ENCODE measurements at places on chromosomes 12 and 14.

GRCh38 chr14:104688505-104689108, 811 bp upstream of the INF2 start:
- DNase-seq, result no peak

GRCh38 chr12:45774508-45775162, 45.1 kb downstream of the ARID2 start:
- no peak for DNase-seq

GRCh38 chr12:108253540-108253939, 85.6 kb downstream of the CMKLR1 start:
- DNase-seq, result no peak

GRCh38 chr14:36942522-36943245, 229.7 kb downstream of the SLC25A21 start:
- no peak for DNase-seq

- no peak for DNase-seq
Observed at GRCh38 chr12:131851741-131852550, 23.8 kb downstream of the MMP17 start.

- no peak for DNase-seq
Observed at GRCh38 chr12:87923361-87923760, 105.8 kb downstream of the C12orf50 start.

- DNase-seq, result no peak
Observed at GRCh38 chr14:86124328-86124727, 594.4 kb downstream of the FLRT2 start.

DNA sequence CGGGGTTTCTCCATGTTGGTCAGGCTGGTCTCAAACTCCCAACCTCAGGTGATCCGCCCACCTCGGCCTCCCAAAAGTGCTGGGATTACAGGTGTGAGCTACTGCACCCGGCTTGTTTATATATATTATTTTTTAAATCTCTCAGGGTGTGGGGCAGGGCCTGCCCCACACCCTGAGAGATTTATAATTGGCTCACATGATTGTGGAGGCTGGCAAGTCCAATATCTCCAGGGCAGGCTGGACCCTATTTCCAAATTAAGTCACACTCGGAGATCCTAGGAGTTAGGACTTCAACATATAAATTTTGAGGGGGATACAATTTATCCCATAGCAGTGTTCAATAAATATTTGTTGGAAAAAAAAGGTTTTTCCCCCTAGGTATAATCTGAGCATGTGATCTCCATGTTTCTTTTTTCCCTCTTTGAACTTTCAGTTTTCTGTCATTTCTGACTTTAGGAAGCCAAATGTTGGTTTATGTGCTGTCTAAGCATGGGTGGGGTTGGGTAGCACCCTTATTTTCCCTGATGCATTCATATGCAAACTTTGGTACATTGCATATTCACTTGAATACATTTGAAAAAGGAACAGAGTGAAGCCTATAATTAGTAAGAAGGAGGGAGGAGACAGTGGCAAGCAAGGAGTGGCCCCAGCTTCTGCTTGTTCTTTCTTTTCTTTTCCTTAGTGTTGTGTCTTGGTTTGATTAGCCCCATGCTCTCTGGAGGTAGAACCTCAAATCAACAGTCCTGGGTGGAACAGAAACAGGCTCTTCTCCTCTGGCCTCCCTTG, 8.7 kb upstream of the A2ML1 start:
- DNase-seq, result no peak

DNA sequence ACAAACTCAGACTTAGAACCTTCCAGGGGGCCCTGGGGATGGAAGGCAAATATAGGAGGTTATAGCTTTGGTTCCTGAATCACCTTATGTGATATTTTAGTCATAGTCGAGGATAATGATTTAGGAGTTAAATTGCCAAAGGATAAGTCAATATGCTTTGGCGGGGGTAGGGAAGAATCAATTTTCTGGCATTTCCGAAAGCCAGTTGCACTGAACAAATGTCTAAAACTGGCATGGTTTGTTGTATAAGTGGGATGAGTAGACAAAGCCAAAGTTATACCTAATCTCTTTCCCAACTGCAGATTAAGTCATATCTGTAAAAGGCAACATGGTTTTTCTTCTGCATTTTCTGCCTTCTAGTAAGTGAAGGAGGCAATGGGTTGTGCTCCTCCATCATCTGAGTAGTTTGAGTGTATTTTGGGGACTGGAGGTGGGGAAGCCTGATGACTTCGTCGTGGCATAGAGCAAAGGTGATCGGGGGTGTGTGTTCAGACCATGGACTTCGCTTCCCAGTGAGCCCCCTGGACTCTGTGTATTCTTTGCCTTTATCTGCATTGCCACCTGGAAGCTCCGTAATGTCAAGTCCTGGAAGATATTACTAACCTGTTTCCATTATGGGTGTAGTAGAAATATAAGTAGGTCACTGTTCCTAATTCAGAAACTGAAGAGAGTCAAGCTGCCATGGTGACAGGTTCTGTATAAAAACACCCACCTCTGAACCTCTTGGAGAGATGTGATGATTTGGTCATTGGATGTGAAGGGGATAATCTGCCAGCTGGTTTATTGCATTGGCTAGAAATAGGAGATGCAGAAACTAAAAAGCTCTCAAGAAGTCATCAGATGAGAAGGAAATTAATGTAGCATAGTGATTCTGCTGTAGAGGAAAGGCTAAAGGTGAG, 24.5 kb downstream of the PPFIBP1 start:
- DNase-seq, result no peak

DNA sequence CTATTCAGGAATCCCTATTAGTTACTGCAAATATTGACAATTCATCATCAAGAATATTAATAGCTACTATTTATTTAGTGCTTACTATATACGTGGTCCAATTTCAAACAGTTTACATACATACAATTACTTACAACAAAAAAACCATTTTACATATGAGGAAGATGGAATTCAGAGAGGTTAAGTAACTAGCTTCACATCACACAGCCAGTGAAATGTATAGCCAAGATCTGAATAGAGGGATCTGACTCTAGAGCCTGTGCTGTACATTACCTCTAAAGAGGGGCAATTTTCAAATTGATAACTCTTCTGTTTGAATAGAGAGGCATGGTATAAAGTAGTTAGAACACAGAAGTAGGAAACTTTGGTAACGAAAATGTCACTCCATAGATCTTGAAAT, 18.3 kb downstream of the SOX5 start:
- DNase-seq, result no peak

DNA sequence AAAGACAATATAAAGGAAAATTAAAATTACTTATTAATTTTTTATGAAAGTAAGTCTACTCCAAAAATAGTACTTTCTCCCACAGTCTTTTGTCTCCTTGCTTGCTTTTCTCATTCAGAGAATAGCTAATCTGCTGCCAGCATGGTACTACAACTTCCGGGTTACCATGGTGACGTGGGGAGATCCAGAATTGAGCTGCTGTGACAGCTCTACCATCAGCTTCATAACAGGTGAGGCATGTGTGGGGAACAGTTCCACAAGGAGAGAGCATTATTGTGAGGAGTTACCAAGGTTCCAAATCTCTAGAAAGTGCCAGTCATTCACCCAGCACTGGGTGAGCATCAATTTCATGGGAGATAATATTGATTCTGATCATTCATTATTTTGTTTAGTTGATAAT, 197.8 kb downstream of the PTPRO start:
- no peak for DNase-seq

DNA sequence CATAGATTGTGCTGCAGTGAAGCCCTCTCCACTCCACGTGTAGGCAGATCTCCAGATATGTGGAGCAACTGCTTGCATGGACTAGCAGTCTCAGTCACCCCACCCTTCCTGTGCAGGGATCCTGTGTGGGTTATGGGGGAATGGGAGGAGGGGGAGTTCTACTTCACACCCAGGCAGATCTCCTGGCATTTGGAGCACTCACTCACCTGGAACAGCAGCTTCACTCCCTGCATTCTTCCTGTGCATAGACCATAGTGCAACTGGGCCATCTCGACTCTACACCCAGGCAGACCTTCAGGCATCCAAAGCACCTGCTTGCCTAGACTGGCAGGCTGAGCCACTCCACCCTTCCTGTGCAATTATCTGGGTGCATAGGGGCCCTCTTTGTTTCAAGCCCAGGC, 96.0 kb upstream of the PCED1B start:
- DNase-seq, result no peak

DNA sequence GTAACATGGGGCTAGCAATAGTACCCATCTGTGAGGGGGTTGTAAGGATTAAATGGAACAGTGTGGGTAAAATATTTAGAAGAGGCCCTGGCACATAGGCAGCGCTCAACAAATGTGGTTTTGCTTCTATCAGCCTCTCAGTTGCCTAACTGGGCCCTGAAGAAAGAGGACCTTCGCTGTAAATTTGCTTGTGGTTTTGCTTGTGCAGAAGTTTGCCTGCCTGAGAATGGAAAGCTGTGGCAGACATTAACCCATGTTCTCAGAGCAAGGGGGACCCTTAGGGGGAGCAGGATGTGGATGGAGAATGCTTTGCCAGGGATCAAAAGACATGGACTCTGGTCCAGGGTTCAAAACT, 160.1 kb downstream of the BRMS1L start:
- no peak for DNase-seq

- no peak for DNase-seq
Observed at GRCh38 chr12:92547906-92548305, 154.9 kb upstream of the PLEKHG7 start.

- no peak for DNase-seq
Observed at GRCh38 chr12:41962171-41962572, 182.5 kb downstream of the GXYLT1 start.

DNA sequence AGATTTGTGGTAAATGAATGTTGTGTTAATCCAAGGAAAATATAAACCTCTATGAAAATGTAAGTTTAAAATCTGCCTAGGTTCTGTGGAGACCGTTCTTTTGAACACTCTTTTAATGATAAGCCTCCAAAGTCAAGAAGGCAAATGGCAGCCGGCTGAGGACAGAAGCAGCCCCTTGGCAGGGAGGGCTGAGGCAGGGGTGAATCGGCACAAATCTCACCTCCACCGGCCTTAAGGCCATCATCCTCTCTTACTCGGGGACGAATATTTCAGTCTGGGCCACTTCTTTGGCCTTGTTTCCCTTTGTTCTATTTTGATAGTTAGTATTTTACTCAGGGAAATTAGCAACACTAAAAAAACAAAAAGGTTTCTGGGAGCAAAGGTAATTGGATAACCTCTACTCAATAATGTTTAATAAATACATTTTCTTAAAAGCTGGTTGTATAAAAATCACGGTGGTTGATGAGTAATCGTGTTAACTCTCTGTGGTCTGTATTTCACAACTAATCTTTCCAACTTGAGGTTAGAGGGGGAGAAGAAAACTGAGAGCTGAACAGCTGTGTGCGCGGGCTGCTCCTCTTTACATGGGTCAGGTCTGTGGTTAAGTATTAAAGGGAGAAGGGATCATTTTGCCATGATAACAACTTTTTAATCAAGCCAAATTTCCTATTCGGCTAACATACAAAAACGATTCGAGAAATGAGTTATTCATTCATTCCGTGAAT, 18.6 kb downstream of the LGMN start:
- DNase-seq, result peak; percentile 75
